Left colon (tissue), 2 donors: ENCODE measurements at places on chromosomes 12 and 14.

- DNase-seq: no peak
Observed at GRCh38 chr12:19196959-19197630, 67.6 kb downstream of the PLEKHA5 start.

DNA sequence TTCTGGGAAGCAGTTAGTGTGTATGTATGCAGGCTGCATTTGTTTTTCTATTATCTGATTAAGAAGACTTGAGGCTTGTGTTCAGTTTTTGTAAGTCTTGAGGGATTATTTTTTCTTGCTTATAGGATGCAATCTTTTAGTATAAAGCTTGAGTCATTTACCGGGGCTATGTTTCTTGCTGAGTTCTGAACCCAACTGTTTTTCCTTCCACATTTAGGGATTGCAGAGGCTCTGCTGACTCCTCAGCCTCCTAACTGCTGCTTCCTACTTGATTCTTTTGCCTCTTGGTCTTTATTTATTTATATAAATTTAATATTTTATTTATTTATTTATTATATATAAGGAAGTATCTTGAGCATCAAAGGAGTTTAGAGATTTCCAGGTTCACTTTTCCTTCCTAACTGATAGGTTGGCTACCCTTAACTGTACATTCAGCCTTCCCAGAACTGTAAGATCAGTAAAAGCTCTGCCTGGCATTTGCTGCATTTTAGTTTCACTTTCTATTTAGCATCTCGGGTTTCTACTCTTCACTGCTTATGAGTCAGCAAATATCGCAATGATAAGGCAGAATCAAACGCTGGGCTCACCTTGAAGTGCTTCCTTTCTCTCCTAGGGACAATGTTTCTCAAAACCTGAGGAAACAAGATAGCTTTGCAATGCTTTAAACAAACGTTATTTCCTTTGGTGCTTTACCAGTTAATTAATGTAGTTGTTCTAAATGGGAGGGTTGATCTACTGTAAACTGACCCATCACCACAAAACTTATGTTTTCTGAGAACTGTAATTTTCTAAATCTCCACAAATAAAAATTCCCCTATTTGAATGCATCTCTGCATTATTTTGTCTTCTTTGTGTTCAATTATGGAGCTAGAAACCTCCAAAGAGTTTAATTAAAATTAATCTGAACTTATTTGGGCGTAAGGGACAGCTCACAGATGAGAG lies 1183.7 kb upstream of the TMEM132C start:
- DNase-seq: no peak

GRCh38 chr14:91029456-91030217 lies 30.8 kb downstream of the RPS6KA5 start:
- no peak for DNase-seq

DNA sequence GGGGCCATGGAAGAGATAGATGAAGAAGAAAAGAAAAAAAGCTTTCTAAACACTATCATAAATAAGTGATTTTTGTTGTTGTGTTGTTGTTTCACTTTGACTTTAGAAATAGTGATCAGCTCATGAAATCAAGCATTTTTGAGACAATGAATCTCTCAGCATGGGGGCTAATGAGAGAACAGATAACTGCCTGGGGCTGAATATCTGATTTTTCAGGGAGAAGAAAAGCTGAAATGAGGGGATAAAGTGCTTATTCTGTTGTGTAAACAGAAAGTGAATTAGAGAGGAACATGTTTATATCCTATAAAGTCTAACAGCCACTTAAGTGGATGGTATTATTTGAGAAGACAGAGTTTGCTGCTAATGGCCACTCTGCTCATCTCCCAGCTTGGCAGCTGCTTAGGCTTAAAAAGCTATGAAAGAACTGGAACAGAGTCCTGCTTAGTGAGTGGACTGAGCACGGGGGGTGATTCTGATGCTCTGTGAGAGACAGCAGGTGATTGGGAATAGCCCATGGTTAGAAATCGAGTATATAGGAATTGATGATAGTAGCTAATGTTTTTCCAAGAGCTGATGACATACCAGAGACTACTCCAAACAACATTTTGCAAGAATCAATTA lies 646.1 kb upstream of the TMEM132C start:
- no peak for DNase-seq

DNA sequence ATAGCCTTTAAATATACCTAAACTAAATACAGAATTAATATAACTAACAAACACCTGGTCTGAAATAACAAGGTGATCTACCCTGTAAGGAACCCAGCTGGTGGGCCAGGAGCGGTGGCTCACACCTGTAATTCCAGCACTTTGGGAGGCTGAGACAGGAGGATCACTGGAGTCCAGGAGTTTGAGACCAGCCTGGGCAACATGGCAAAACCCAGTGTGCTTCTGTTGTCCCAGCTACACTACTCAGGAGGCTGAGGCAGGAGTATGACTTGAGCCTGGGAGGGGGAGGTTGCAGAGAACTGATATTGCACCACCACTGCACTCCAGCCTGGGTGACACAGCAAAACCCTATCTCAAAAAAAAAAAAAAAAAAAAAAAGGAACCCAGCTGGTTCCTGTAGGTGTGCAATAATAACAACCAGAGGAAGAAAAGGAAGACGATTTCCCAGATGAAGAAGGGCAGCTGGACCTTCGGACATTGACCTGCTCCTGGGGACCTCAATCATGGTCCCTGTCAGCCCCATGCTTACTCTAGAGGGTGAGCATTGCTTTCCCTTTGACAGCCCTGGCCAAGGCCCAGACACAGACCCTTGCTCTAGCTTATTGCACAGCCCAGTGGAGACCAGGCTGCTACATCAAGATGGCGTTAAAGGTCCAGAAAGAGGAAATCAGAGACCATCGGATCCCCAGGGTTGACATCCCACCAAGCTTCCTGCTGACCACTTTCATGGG lies 5.4 kb downstream of the FOS start:
- DNase-seq: peak; percentile 51

- DNase-seq: peak; percentile 91
Observed at GRCh38 chr14:67411820-67412421, at the start of gene PLEK2. Gene PLEK2, minus strand, starts transcription at chr14:67412165. Its CDS starts 106 bp downstream, at chr14:67412059.

DNA sequence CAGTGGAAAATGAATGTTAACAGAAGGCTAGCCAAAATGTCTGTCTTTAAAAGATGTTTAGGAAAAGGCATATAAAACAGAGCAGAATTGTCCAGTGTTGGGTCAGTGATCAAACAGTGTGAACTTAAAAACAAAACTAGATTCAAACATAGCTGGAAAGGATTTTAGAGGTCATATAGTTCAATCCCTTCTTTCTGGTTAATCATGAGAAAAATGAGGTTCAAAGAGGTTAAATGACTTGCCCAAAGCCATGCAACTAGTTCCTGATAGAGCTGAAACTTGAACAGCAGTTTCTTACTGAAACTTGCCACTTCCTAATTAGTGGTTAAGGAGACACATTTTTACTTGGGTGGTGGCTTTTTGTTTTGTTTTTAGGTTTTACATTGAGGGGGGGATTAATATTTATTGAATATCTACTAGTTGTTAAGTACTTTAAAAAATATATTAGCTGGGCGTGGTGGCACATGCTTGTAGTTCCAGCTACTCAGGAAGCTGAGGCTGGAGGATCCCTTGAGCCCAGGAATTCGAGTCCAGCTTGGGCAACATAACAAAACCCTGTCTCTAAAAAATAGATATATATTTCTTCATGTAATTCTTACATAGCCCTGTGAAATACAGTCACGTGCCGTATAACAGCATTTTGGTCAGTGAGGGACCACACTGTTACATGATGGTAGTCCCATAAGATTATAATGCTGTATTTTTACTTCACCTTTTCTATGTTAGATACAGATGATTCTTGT lies 20.4 kb downstream of the ACVR1B start:
- no peak for DNase-seq
